Activated T-helper 1 cell treated with anti-CD3 and anti-CD28 coated beads, Interleukin-2, amount 50 U/mL, for 16 hours (primary cell): ENCODE measurements at places on chromosomes 6 and 20.

- DNase-seq = no peak
Observed at GRCh38 chr6:67722861-67723261, 912.2 kb upstream of the ADGRB3 start.

DNA sequence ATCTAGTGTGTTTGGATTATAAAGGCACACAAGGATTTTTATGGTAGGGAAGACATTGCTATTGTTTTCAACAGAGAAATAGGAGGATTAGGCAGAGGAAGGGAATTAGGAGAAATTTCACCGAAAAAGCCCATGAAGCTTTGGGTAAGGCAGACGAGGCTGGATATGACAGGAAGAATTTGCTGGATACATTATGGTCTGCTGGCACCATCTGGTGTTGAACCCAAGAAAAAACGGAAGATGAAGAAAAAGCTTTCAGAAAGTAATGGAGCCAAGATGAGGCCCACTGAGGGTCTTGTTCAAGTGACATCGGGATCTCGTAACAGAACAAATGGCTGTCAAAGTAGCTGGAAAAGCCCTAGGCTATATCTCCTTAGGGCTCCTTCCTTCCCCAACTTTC, 56.5 kb downstream of the OR2J2 start:
- no peak for DNase-seq

- DNase-seq = no peak
Observed at GRCh38 chr20:38926934-38927616, 858 bp downstream of the FAM83D start.

GRCh38 chr6:30724906-30725667, 4.9 kb downstream of the TUBB start:
- DNase-seq = no peak

DNA sequence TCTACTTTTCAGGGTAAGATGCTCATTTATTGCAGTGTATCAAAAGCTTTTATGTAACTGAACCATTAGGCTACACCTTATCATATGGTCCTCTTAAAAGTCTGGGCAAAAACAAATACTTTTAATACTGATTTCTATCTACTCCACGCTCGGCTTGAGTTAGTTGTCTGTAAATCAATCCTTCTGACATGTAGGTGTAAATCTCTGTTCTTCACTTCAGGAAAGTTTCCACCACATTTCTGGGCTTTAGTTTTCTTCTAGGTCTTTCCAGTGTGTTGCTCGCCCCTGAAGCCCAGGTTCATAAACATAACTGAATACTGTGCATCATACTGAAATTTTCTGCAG, 89.2 kb upstream of the RNF217 start:
- no peak for DNase-seq

- DNase-seq = no peak
Observed at GRCh38 chr20:9401371-9401770, 113.0 kb upstream of the LAMP5 start.
